ENCODE measurements at places on chromosomes 16 and 17.
A peak's percentile ranks its signal among the peaks of the same experiment; 100 is the strongest.

DNA sequence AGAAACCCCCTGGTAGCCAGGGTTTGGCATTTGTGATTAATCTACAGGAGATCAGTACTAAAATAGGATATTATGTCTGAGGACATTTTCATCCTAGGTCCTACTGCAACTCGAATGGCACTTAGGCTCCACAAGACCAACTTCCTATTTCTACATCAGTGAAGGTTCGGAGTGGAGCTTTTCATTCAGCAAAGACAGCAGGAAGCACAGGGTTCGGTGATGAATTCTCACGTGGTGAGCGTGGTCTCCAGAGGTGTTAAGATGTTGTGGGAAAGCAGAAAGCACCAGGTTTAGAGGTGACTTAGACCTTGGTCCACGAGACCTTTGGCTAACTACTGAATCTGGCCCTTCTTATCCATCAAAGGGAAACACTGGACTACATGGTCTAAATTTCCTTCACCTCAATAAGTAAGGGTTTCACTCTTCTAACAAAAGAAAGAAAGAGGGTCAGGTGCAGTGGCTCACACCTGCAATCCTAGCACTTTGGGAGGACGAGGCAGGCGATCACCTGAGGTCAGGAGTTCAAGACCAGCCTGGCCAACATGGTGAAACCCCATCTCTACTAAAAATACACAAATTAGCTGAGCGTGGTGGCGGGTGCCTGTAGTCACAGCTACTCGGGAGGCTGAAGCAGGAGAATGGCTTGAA is 13.9 kb upstream of the HELZ start:
- no peaks in the 10 kb centered on the region for H3K36me3 ChIP-seq
- H3K4me1 ChIP-seq, result peaks cover 29% of the 10 kb centered on the region
- H3K27ac ChIP-seq, result no peak overlapping the region
- H3K27me3 ChIP-seq, result no peaks in the 10 kb centered on the region
- DNase-seq, result peak; percentile 35
- no peak overlapping the region for H3K4me3 ChIP-seq

GRCh38 chr17:78777881-78778280 is 4.2 kb downstream of the CYTH1 start:
- no peaks in the 10 kb centered on the region for H3K36me3 ChIP-seq
- H3K27me3 ChIP-seq, result no peaks in the 10 kb centered on the region
- DNase-seq, result peak; percentile 48
- H3K4me1 ChIP-seq, result peaks cover 75% of the 10 kb centered on the region
- no peak overlapping the region for H3K4me3 ChIP-seq

GRCh38 chr17:44827863-44828262 is 2.2 kb downstream of the GJC1 start:
- H3K4me3 ChIP-seq, result no peak overlapping the region
- no peaks in the 10 kb centered on the region for H3K36me3 ChIP-seq
- no peak for DNase-seq

DNA sequence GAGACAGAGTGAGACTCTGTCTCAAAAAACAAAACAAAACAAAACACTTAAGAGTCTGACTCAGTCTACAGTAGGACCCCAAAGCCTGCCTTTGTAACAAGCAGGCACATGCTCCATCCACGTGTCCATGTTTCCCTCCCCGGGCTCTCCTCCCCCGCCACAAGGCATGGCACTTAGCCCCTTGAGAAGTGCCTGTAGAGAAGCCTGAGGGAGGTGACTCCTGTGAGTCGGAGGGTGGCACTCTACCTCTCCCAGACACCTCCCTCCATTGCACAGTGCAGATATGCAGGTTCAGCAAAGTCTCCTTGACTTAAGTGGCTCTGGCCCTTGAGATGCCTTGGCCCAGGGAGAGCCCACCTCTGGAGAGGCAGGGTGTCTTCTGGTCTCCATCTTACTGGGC is 6.8 kb downstream of the FHOD1 start:
- no peak for DNase-seq
- H3K27ac ChIP-seq, result no peak overlapping the region
- H3K4me3 ChIP-seq, result no peak overlapping the region
- H3K27me3 ChIP-seq, result no peaks in the 10 kb centered on the region
- H3K4me1 ChIP-seq, result peaks cover 35% of the 10 kb centered on the region
- H3K36me3 ChIP-seq, result peaks cover 27% of the 10 kb centered on the region

DNA sequence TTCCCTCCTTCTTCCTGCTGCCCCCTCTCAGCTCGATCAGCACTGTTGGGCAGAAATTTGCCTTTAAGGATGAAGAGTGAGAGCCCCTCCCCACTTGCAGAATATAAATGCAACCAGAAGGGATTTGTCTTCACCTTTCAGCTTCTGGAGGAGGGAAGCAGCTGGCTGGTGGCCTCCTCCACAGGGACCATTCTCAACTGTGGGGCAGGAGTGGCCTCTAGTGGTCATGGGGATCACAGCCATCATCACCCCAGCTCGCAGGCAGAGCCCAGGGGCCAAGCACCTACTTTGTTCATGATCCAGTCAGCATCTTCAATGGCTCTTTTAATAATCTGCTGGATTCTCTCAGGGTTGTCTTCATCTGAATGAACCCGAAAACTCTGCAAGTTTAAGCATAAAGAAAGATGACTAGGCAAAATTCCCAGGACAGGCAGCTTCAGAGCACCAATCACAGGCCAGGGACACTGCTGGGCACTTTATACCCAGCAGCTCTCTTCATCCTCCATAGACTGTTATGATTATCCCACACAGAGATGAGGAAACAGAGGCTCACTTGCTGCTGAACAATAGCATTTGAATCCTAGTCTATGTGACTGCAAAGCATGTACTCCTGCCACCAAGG is 13.1 kb downstream of the LYRM9 start:
- H3K4me3 ChIP-seq, result no peak overlapping the region
- H3K4me1 ChIP-seq, result peaks cover 16% of the 10 kb centered on the region
- peak; percentile 57 for DNase-seq
- no peak overlapping the region for H3K27ac ChIP-seq
- H3K36me3 ChIP-seq, result no peaks in the 10 kb centered on the region

- no peaks in the 10 kb centered on the region for H3K4me1 ChIP-seq
- no peak for DNase-seq
- no peaks in the 10 kb centered on the region for H3K27me3 ChIP-seq
- no peak overlapping the region for H3K27ac ChIP-seq
- H3K4me3 ChIP-seq, result no peak overlapping the region
Measured at GRCh38 chr17:15377200-15377599, 35.8 kb upstream of the TEKT3 start.

GRCh38 chr17:27721797-27722196 is 78.5 kb downstream of the NOS2 start:
- no peaks in the 10 kb centered on the region for H3K36me3 ChIP-seq
- no peaks in the 10 kb centered on the region for H3K4me1 ChIP-seq
- DNase-seq, result no peak
- no peak overlapping the region for H3K27ac ChIP-seq
- no peak overlapping the region for H3K4me3 ChIP-seq
- no peaks in the 10 kb centered on the region for H3K27me3 ChIP-seq
